Dermis blood vessel endothelial cell (primary cell): ENCODE measurements at places on chromosomes 7 and 10. TPM values are rescaled to one million over a fixed set of nuclear protein-coding genes. Genes with fewer than 3 reads are reported as not detected.
A peak's percentile ranks its signal among the peaks of the same experiment; 100 is the strongest.

DNA sequence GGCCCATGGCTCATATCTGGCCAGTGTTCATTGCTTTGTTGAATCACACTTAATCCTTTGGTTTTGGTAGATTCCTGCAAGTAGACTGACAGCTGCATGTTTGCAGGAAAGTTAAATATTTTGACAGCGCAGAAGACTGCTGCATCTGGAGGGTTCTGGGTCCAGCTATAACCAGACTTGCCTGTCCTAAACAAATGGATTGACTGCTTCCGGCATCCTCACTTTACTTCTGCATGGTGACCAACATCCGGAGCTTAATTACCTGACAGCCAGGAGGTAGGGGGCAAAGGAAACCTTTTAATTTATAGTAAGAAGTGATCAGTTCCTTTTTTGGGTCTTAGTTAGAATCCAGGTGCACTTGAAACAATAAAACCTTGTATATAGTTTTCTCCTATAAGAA lies 263.3 kb downstream of the SNX10 start:
- DNase-seq, result no peak

- no peak for DNase-seq
Measured at GRCh38 chr7:52741670-52742290, 293.7 kb upstream of the POM121L12 start.

DNA sequence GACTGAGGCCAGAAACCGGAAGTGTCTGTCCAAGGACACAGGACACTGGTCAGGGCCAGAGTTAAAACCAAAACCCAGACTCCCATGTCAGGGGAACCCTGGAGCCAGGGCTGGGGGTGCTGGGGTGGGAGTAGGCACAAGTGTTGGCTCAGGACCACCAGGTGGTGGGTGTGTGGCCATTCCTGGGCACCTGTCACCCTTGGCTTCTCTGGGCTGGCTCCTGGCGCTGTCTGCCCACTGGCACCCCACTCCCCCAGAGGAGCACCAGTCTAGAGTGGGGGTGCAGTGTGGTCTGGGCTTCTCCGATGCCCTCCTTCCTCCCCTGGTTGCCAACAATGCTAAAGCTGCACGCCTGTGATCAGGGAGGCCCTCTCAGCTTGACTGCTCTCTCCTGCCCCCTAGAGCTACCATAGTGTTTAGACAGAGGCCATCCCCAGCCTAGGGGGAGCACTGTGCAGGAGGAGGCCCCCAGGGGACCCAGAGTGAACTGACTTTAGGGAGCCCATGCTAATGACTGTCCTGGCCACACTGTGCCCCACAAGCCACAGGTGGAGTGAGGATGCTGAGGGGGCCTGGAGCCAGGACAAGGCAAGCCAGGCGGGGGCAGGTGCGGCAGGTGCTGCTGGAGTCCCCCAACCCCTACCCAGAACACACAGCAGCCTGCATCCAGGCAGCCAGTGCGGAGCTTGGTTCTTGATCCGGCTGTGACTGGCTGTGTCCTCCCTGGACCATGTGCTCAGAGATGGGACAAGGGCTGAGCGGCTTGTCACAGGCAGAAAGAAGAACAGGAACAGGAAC lies 11.0 kb downstream of the RASGEF1A start:
- peak; percentile 47 for DNase-seq

- DNase-seq, result no peak
Measured at GRCh38 chr7:148095066-148095465, 495.5 kb upstream of the C7orf33 start.

- DNase-seq, result no peak
Measured at GRCh38 chr7:158366916-158367633, 220.5 kb downstream of the PTPRN2 start.

- no peak for DNase-seq
Measured at GRCh38 chr7:76372984-76373833, 14.4 kb upstream of the YWHAG start.

- no peak for DNase-seq
Measured at GRCh38 chr10:84038035-84038434, 101.3 kb upstream of the GHITM start.

- no peak for DNase-seq
Measured at GRCh38 chr10:100103581-100103980, 21.9 kb upstream of the CPN1 start.

- no peak for DNase-seq
Measured at GRCh38 chr7:141073641-141074161, at the start of gene TMEM178B. TMEM178B (plus strand) TSS chr7:141074064.

GRCh38 chr10:79361726-79362397 lies 14.6 kb downstream of the PPIF start:
- no peak for DNase-seq

GRCh38 chr7:156327474-156327873 lies 313.1 kb upstream of the RNF32 start:
- DNase-seq, result no peak

- peak; percentile 28 for DNase-seq
Measured at GRCh38 chr7:134315679-134316538, 821 bp downstream of the SLC35B4 start.

DNA sequence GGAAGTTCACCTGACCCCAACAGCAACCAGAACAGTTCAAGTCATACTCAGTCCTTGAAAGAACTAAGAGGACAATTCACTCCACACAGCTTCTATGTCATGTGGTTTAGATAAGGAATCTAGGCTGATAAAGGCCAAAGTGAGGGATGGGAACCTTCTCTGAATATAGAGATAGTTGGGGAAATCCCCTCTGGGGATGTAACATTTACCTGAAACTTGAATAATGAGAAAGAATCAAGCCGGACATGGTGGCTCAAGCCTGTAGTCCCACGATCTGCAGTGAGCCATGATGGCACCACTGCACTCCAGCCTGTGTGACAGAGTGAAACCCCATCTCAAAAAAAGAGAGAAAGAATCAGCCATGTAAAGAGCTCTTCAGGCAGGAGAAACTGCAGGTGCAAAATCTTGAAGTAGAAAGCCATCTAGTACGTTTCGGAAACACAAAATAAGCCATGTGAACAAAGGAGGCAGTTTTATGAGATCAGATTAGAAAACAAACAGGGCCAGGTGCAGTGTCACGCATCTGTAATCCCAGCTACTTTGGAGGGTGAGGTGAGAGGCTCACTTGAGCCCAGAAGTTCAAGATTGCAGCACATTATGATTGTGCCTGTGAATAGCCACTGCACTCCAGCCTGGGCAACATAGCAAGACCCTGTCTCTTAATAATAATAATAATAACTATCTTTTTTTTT lies 4.5 kb upstream of the DNMBP start:
- no peak for DNase-seq

DNA sequence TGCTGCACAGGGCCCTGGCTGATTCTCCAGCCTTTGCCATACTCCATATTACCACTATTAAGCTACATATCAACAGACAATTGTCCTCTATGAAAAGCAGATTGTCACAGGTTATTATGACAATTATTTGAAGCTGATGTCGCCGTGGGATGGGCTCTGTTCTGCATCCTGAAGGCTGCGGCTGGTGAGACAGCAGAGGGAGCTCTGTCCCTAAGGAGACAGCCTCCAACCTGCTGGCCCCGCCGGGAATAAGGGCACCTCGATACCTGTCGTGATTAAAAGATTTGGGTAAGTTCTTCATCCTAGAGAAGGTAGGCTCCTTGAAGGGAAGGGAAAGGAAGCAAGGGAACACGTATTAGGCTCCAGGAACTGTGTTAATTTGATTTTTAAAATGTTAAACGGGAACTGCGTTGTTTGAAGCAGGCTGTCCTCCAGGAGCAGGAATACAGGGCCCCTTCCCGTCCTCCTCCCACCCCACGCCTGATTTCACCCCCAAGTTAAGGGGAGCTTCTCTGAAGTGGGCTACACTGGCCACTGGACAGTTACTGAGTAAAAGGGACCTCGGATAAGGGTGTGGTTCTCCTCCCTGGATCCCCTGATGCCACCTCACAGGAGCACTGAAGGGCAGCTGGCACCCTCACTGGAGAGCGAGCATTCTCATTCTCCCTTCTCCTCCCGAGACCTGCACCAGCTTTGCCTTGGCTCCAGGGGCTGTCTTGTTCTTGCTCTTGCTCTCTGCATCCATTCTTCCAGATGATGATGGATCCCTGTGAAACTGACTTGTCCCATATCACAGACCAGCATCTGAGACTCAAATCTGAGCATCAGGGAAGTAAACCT lies 11.8 kb upstream of the TIAL1 start:
- DNase-seq, result peak; percentile 70

GRCh38 chr10:7374795-7375194 lies 36.0 kb downstream of the SFMBT2 start:
- no peak for DNase-seq

The OR2A5 gene
- total RNA-seq, result not detected in 2 replicates

GRCh38 chr10:71916827-71917226 lies 47.4 kb upstream of the CHST3 start:
- DNase-seq, result no peak

DNA sequence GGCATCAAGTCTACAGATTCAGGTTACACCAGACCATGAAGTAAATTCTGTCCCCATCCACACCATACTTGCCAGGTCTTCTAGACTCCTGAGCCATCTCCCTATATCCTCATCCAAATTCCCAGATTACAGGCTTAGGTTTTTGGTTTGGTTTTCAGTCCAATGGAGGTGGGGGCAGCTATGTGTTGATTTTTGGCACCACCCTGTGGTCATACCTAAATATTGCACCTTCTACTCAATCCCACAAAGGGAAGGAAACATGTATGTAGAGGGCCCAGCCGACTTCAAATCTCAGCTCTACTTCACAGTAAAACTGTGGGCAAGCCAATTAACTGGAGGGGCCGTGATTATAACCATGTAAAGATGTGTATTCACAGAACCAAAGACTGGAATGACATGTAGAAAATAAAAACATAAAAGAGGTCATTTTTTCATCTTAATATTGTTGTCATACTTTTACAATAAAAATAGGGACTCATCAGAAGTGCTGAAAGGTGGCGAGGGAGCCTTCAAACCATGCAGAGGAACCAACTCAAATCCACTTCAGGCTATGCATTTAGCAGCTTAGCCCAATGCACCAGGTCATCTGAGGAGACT lies 19.8 kb downstream of the ERCC6 start:
- peak; percentile 79 for DNase-seq

- no peak for DNase-seq
Measured at GRCh38 chr7:26487780-26488515, 196.3 kb downstream of the SNX10 start.

The GPER1 gene
- total RNA-seq, result 1.0 and 2.0 TPM in 2 replicates

- peak; percentile 61 for DNase-seq
Measured at GRCh38 chr7:75739796-75740672, 1.3 kb upstream of the HIP1 start.

GRCh38 chr7:47227762-47228177 lies 354.1 kb downstream of the TNS3 start:
- DNase-seq, result no peak

DNA sequence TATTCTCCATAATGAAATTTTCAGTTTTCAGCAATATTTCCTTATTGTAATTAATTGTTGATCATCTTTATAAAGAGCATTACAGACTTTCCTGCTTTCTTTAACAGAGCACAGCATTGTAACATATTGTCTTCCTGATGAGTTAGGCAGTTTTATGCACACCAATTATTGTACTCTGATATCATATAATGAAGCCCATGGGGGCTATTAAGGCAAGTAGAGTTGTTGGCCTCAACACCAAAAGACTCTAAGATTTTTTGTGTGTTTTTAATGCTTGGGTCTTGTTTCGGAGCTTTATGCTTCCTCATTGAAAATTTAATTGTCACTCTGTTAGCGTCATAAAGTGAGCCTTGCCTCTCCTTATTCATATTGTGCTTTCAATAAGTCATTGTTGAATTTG lies 49.2 kb upstream of the ARID5B start:
- DNase-seq, result no peak

DNA sequence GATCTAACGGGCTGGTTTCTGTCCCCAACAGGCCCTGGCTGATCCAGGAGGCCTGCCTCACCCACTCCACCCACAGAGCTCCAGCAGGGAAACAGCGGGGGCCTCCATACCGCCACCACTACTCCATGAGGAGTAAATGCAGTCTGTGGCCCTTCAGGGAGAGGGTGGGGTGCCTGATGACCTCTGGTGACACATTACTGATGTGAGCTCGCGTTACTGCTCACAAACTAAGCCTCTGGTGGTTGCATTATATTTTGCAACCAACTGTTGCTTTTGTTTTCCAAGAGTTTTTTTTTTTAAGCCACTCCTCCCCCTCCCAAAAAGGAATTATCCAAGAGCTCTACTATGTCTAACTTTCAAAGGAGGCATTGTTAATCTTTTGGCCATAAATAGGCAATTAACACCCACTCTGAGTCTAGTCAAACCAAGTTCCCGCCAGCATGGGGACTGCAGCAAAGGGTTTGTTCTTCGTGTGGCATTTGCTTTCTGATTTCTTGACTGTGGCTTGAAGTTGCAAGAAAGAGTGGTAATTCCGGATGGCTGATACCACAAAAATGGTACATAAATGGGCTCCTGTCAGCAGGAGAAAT lies 72.6 kb downstream of the FAM53B start:
- no peak for DNase-seq

The HGF gene
- total RNA-seq, result 3.4 and 8.8 TPM in 2 replicates

GRCh38 chr10:122116331-122116730 lies 127.4 kb downstream of the TACC2 start:
- DNase-seq, result peak; percentile 95

DNA sequence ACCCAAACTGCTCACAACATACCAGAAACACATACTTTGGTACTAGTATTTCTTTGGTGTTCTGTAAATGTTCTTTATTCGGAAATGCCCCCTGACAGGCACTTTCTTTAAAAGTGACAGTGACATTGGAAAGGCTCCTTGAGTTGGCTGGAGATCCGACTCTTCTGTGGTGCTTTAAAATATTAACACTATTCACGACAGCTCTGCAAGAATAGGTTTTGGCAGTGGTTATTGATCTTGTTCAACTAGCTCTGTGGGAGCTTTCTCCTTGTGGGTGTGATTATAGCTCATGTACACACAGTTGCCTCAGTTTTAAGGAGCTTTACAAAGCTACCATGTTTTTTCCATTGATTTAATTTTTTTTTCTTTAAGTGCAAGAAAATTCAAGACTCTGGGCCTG lies 30.3 kb upstream of the SLC39A12 start:
- no peak for DNase-seq

The AKAP9 gene
- 50.0 and 64.3 TPM in 2 replicates for total RNA-seq

- no peak for DNase-seq
Measured at GRCh38 chr10:121418126-121418777, 180.0 kb downstream of the FGFR2 start.

GRCh38 chr7:31497516-31497915 lies 16.4 kb upstream of the ITPRID1 start:
- no peak for DNase-seq

DNA sequence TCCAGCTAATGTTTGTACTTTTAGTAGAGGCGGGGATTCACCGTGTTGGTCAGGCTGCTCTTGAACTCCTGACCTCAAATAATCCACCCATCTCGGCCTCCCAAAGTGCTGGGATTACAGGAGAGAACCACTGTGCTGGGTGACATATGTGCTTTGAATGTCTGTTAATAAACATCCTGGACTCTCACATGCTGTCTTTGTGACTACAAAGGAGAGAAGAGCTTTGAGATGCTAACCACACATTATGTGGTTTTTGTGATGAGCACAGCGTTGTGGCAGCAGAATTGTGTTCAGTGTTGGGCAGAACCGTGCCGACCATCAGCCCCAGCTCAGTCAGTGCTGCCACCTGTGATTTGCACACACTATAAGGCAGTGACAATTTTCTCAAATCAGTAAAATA lies 500.1 kb upstream of the KLF6 start:
- no peak for DNase-seq
